ENCODE measurements at places on chromosomes 2 and 18.

GRCh38 chr2:99784282-99784681 lies 294.5 kb upstream of the REV1 start:
- DNase-seq: no peak

- no peak for DNase-seq
Observed at GRCh38 chr18:60417946-60418345, 45.4 kb upstream of the MC4R start.

- no peak for DNase-seq
Observed at GRCh38 chr2:238570391-238570790, 143.7 kb downstream of the ASB1 start.

DNA sequence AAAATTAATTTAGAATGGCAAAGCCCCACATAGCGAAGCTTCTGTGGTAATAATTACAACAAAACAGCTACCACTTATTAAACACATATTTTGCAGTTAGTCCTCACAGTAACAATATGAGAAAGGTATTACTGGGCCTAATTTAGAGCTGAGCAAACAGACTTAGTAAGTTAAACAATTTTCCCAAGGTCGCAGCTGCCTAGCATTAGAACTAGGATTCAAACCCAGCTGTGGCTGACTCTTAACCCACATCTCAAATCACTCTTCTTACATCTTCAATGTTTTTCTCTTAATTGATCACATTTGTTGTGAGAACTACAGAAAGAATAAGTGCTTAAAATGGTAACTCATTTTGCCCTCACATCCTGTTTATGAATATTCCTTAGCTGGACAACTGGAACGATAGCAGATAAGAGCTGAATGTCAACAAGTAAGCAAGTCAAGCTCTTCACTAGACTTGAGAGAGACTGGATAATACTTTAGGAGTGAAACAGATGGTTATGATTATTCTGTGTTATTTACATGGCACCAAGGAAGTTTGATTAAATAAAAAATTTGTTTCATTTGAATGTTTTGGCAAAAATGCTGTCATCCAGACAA lies 59.4 kb upstream of the TMEM17 start:
- DNase-seq: no peak

DNA sequence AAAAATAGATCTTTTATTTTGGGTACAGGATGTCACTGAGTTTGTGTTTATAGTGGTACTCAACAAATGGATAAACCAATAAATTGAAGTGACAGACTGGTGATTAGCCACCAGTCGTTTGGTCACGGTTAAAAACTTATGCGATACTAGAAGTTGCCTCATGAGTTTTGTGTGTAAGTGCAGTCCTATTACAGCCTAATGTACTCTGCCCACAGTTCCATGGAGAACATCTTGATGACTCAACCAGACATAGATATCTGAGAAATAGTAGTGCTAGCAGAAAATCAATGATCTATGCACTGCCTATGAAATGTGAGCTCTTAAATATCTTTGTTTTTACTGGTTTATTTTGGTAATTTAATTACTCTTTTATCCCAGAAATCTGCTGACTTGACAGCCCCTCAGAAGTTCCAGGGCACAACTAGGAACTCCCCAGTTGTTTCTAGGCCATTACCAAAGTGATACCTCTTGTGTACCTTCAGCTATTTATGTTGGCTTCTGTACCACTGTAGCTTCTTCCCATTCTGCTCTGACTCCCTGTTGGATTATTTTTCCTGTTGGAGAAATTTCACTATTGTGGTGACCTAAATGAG lies 209.1 kb upstream of the KCNJ3 start:
- DNase-seq: no peak

DNA sequence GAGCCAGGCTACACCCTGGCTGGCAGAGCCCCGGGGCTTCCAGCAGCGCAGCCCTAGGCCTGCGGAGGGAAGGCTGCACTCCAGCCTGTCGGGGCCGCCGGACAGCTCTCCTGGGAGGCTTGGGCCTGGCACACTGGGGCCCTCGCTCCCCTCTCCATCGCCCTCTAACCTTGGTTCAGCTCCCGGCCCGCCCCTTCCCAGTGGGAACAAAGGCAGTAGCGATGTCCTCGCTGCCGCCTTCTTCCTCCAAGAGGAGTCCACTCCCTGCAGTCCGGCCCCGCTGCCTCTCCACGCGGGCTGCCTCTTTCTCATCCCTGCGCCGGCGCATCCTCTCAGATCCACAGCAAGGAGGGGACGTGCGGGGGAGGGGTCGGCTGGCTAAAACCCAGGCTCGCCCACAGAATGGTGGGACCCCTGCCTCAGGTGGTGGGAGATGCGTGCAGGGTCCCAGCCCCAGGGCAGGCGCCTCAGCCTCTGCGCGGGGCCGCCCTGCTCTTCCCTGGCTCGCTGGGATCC lies 138.1 kb downstream of the TWIST2 start:
- no peak for DNase-seq

GRCh38 chr2:57105694-57106093 lies 921.9 kb downstream of the CCDC85A start:
- DNase-seq: no peak
